ENCODE measurements at places on chromosomes 16 and 17.

- no peak for DNase-seq
These were observed 270.2 kb upstream of the CPHXL start for GRCh38 chr16:75996491-75996890.

DNA sequence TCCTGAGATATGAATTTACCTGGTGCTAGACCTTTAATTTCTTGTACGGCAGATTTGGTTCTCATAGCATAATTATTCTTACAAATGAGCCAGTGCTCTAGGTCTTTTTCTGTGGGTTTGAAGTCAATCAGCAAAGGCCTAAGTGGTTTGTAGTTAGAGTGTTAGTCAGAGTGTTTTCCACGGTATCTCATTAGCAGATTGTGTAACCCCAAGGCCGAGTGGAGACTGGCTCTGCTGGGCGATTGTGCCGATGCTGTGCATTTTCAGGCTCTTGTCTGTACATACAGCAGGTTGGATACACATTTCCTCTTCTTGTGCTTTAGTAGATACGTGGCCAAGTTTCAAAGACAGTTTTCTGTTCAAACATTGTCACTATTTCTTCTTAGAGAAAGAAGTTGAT is 78.6 kb upstream of the CA10 start:
- no peak for DNase-seq

GRCh38 chr16:12672986-12673385 is 130.7 kb downstream of the CPPED1 start:
- no peak for DNase-seq

GRCh38 chr16:80806927-80807340 is 2.5 kb upstream of the CDYL2 start:
- DNase-seq: no peak

DNA sequence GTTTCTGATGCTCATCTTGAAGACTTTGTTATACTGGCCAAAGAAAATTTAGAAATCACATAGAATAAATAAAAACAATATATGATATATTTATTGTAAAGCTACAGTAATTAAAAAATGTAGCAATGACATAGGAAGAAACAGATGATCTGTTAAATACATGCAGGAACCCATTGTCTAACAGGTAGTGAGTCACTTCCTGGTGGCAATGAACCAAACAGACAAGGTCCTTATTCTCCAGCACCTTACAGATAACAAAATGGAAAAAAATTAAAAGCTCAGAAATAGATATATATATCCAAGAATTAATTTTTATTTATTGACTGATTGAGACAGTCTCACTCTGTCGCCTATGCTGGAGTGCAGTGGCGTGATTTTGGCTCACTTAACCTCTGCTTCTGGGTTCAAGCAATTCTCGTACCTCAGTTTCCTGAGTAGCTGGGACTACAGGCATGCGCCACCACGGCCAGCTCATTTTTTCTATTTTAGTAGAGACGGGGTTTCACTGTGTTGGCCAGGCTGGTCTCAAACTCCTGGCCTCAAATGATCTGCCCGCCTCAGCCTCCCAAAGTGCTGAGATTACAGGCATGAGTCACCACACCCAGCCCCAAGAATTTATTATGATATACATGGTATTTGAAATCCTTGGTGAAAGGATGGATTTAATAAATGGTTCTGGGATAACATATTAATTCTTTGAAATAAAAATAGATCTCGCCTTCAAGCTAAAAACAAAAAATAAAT is 7.5 kb downstream of the NETO2 start:
- no peak for DNase-seq

GRCh38 chr17:73835605-73836004 is 191.4 kb upstream of the SDK2 start:
- no peak for DNase-seq
